ENCODE measurements at places on chromosomes 12 and 14.

DNA sequence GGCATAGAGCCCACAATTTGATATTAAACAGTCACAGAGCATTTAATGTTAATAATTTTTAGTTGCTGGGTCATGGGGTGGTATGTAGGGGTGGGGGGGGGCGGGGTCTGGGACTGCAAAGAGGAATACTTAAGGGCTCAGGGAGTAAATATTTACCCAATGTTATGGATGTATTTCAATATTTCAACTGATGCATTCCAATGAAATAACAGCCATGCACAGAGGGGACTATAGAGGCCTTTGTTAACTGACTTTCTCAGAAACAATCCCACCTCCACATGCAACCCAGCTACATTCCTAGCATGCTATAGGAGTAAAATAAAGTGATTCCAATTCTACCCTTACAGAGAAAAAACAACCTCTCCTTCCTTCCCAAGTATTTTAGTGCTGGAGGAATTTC, 7.9 kb upstream of the BBS10 start:
- no peak for DNase-seq

DNA sequence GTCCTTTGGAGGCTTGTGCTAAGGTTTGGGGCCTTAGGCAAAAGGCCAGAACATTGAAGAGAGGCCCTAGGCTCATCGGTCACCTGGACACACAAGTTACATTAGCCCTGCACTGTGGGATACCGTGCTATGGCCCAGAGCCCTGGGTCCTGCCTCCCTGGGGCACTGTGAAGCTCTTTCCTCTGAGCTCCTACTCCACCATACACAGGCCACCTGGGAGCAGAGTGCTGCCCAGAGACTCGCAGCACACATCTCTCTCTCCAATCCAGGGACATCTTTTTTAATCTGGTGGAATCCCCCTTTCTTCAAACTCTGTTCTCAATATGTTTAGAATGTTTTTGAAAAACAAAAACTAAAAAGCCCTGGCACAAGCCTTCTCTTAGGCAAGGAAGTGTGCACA, 314.2 kb upstream of the RGS6 start:
- no peak for DNase-seq

DNA sequence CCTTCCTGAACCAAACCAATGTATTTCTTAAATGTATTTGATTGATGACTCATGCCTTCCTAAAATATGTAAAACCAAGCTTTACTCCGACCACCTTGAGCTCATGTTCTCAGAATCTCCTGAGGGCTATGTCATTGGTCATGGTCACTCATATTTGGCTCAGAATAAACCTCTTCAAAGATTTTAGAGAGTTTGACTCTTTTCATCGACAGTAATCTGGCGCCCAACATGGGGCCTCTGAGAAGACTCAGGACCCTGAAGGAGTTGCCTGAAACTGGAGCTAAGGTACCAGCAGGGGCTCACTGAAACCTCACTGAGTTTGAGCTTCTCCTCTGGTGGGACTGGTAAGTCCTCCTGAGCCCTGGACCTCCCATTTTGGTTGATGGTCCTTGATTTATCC, 17.2 kb upstream of the PSMC1 start:
- DNase-seq = no peak

GRCh38 chr14:75147423-75148071, 20.7 kb upstream of the NEK9 start:
- no peak for DNase-seq

DNA sequence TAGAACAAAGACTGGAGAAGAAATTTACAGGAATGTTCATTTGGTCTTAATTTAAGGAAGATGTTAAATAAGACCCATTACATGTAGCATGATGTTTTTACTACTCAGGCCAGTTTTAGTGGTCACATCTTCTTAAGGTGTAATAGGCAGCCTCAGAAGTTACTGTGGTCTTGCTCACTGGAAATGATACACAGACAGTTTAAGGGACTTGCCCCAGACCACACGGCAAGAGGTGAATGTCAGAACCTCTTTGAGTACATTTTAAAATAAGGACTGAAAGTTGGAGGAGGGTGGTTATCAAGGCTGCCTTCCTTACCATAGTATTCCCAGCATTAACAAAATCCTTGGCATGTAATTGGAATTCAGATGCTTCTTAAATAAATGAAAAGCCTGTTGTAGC, 37.9 kb downstream of the LRRK2 start:
- DNase-seq = no peak

GRCh38 chr12:77724367-77724957, 106.2 kb upstream of the NAV3 start:
- DNase-seq = no peak

- DNase-seq = no peak
Measured at GRCh38 chr14:23639891-23640523, 3.8 kb downstream of the DHRS2 start.

GRCh38 chr14:105876829-105877228, 350.4 kb downstream of the TMEM121 start:
- DNase-seq = no peak

- DNase-seq = peak; percentile 73
Measured at GRCh38 chr14:67411820-67412421, at the start of gene PLEK2. Gene PLEK2 (minus strand): TSS chr14:67412165. CDS start chr14:67412059, 106 bp downstream.

DNA sequence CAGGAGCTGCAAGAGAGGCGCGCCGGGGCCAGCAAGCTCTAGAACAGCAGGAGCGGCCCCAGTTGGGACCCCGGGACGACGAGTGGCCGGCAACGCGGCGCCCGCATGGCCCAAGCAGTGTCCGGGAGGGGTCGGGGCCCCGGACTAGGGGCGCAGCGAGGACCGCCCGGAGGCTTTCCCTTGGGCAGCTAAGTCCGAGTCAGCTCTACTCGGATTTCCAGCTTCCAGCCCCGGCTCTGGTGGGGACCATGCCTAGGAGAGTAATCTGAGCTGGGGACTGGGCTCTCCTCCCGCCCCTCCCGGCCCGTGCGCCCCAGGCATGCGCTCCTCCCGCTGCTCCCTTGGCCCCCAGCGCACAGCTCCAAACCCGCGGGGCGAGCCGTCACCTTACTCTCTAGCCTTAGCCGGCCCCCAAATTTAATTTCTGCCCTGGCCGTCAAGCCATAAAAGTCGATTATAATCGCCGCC, 41.6 kb upstream of the CAPRIN2 start:
- no peak for DNase-seq

DNA sequence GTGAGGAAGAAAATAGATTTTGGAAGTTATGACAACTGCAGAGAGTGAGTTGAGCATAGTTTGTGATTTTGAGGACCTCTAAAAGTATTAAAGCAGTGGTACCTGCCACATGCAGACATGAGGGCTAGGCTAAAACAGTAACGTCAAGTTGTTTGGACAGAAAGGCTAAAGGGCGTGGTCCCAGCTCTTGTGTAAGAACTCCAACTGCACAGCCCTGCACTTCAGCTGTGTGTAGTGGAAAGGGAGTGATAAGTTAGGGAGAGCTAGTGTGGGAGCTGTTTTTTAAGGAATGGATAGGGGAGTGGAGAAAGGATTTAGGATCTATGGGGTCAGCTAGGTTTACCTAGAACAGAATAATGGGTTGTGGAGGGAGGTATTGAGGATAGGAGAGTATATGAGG, 39.5 kb downstream of the TESPA1 start:
- no peak for DNase-seq

DNA sequence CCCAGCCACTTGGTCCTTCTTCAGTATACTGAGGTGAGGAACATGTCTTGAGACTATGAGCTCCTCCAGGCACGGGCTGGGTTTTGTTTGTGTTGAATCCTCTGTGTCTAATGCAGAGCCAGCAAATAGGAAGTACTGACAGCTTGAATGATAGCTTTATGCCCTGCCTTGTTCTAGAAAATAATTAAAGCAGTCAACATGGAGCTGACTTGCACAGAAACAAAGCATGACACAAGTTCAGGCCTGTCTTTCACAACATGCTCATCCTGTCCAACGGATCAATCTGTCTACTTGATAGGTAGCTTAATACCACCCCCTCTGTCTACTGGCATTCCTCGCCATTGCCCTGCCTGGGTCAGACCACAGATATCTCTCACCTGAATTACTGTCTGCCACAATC, 140.9 kb downstream of the ESRRB start:
- DNase-seq = no peak

- no peak for DNase-seq
Measured at GRCh38 chr12:91978143-91978542, 167.5 kb downstream of the BTG1 start.

- no peak for DNase-seq
Measured at GRCh38 chr14:25303934-25304333, 254.0 kb upstream of the STXBP6 start.

- DNase-seq = no peak
Measured at GRCh38 chr14:51663783-51664326, 12.1 kb downstream of the FRMD6 start.

- DNase-seq = no peak
Measured at GRCh38 chr12:6187948-6188793, 12.0 kb upstream of the CD9 start.

DNA sequence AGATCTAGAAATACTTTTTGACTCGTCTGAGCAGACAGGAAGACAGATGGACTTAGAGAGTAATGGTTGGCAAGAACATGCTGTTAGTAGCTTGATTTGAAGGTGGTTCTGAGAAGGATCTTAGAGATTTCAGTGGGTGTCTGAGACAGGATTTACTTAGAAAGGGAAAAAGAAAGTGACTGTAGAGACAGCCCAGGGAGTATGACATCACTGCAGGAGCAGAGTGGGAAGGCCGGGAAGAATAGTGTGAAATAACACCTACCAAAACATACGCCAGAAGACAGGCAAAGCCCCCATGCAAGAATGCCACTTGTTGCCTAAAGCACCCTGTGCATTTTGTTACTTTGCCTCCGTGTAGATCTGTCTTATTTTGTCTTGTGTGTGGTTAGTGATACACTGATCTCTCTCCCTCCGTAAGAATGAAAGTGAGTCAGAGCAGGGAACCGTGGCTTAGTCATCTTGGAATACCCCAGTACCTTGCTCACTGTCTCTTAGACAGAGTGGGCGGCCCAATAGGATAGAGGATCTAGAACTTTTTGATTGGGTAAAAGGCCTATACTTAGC, 161.3 kb upstream of the IFNG-AS1 start:
- DNase-seq = peak; percentile 65

- DNase-seq = no peak
Measured at GRCh38 chr14:74913986-74914573, 9.0 kb downstream of the RPS6KL1 start.

DNA sequence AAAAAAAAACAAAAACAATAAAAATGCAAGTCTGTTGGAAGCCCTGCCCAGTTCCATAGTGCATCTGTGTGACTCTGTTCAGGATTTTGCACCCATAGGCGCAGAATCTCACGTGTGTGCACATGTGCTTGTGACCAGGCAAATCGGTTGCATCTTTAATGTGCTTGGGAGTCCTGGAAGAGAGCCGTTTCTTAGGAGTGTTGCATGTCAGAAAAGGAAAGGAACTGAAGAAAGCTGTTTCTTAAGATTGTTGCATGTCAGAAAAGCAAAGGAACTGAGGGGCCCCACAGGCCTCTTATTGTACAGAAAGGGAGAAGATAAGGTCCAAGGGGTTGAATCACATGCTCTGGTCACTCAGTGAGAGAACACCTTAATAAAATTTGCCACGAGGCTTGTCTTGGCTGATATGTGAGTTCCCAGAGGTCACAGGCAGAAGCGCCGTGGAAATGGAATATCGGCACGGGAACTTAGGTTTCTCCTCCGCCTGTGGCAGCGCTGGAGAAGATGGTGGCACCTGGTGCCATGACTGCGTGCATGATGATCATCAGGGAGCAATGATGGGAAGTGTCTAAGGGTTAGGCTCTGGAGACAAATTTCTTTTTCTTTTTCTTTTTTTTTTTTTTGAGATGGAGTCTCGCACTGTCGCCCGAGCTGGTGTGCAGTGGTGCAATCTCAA, 90.0 kb downstream of the LRRC74A start:
- no peak for DNase-seq

DNA sequence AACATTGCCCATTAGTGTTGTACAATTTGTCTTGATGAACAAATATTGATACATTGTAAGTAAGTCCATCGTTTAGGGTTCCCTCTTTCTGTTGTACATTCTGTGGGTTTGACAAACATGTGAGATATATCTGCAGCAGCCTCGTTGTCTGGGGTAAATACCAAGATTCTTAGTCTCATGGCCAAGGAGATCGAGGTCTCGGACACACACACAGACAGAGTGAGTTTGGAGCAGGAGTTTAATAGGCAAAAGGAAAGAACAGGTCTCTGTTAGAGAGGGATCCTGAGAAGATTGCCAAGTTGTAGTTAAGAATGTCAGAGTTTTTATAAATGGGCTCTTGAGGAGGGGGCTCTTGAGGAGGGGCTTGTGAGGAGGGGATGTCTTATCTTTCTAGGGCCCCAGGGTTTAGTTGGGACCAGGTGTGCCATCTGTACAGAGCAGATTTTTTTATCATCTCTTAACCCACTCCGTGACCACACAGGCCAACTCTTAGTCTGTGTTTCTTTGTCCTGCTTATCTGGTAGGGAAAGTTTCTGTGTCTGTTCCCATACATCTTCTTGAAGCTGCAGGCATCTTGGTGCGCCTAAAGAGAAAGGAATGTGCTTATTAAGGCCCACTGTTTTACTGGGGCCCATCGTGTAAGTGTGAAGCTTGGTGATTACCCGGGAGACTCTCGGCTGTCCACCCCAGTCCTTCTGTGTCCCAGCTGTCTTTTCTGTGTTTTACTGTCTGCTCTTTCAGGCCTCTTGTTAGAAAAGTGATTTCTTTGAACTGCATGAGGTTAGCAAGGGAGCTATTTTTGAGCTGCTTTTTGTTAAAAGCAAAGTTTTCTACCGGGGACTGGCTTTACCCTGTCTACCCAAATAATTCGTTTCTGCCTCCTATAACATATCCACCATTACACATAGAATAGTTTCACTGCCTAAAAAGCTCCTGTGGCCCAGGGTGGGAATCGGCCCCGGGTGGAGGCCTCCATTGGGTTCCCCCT, 22.4 kb upstream of the CLEC2D start:
- DNase-seq = no peak

GRCh38 chr12:22321638-22322037, 12.9 kb downstream of the ST8SIA1 start:
- no peak for DNase-seq

- no peak for DNase-seq
Measured at GRCh38 chr14:96264853-96265252, 8.8 kb downstream of the BDKRB1 start.

DNA sequence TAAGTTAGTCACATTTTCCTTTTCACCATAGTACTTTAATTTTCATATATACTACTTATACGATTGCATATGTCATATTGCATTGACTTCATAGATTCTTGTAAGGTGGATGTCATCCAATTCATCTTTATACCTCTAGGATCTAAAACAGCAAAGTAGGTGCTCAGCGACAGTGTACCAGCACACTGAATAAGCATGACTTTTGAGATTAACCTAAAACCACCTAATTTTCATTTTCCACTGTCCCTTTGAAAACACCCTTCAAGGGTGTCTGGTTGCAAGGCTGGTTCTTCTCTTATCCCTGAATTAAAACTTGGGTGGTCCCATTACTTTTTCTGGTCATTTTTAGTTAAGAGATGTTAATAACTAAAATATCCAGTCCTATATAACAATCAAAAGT, 4.4 kb downstream of the GPR19 start:
- DNase-seq = no peak

DNA sequence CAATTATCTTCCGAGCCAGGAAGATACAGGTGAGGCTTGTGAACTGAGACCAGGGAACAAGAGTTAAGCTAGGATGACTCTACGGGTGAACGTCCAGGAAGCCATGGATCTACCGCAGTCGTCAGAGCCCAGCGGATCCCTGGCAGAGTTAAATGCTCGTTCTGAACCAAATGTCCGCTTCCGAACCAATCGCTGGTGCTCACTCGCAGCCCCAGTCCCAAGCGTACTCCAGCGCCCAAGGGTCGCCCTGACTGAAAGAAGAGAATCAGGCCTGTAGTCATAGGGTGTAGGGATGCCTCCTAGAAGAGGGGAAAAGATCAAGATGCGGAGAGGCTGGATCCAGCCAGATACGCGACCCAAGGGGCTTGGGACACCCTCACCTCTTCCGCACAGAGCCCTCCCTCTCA, 283 bp downstream of the VIPAS39 start:
- no peak for DNase-seq
